ENCODE measurements at places on chromosomes 12 and 14. TPM values are rescaled to one million over a fixed set of nuclear protein-coding genes. Genes with fewer than 3 reads are reported as not detected.

The SMIM41 gene
- not detected for total RNA-seq

DNA sequence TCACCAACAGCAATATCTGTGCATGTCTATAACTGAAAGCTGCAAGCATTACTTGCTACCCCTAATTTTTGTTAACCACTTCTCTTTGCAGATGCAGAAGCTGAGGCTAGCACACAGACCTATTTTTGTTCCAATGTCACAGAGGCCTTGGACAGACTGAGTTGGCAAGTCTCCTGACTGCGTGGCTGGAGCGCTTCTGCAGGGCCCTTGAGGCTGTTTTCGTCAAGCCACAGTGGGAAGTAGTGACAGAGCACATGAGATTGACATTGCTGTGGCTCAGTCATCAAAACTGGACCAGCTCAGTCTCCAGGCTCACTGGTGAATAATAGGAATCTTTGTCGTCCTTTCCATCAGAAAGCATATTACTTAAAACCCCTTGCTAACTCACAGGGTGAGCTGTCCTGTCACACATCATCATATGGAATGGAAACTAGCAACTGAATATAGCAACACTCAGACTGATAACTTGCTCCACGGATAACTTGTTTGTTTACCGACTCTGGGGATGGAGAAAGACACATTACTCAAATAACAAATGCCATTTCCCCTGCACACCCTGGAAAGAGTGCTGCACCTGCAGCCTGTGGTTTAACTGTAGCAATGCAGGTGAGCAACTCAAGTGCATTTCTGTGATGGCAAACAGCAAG is 43.6 kb upstream of the DDX11 start:
- no peak for DNase-seq

DNA sequence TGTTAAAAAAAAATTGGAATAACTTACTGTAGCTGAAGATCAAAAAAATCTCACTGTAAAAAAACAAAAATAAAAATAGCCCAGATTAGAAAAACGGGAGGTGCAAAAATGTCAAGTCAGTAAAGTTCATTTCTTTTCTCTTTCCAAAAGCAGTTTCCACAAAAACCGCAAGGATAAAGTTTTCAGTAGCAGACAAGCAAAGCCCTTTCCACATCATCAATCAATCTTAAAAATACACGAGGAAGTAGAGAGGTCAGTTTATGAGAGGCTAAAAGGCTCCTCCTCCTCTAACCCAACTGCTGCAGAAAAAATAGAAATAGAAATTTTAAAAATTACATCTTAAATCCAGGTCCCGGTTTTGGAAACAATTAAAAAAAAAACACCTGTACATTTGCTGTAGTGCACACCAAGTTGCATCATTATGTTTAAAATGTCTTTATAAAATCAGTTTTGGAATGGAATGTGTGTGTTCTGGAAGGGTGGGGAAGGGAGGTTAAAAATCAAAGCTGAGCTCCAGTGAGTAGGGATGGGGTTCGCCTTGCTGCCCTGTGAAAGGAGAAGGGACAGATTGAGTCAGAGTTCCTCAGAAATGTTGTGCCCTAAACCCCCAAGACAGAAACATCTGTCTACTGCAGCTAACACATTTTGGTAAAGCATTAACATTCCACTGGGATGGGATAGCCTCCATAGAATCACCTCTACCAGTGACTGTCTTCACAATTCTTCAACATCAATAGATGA is 5.8 kb downstream of the HNRNPC start:
- DNase-seq: no peak

DNA sequence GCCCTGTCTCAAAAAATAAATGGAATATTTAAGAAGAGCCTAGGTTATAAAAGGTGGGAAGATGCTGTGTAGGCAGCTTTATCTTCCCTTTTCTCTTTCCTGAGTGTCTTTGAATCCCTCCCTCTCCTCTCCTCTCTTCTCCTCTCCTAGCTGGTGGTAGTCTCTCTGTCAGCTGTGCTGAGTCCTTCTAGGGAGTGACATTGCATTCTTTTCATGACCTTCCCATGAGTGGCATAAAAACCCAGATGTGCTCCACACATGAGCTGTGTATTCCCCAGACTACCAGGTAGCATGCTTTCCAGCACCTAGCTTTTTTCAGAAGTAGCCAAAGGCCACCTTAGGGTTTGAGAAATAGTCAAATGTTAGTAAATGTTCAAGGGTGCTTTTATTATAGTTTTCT is 23.6 kb downstream of the SAMD4A start:
- DNase-seq: no peak

The ADGRD1 gene
- total RNA-seq: 0.05 TPM

The TMEM233 gene
- total RNA-seq: not detected

- no peak for DNase-seq
Measured at GRCh38 chr12:28130625-28131598, 59.3 kb upstream of the CCDC91 start.

Measured in activated CD4-positive, alpha-beta T cell treated with anti-CD3 and anti-CD28 coated beads, Interleukin-2, amount 10 ng/mL, durations not matched to agents 7 days and 5 days (primary cell).